Fibroblast of skin of right biceps (primary cell): ENCODE measurements at places on chromosomes 5 and 9.

DNA sequence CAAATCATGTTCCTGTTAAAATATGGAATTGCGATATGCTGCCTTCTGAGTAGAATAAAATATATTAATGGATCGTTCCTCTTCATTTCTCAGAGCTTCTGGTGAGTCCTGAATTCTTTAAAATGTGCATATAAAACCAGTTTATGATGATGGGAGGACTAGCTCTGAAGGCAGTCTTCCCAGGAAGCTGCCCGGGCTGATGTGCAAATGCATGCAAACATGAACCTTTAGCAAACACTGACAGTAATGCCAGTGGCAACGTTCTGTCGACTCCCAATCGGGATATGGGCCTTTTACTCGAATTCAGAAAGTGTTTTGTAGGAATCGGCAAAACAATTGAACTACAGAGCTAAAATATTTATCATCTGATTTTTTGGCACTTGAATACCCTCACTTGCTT, 93.6 kb downstream of the TLE4 start:
- DNase-seq: no peak

DNA sequence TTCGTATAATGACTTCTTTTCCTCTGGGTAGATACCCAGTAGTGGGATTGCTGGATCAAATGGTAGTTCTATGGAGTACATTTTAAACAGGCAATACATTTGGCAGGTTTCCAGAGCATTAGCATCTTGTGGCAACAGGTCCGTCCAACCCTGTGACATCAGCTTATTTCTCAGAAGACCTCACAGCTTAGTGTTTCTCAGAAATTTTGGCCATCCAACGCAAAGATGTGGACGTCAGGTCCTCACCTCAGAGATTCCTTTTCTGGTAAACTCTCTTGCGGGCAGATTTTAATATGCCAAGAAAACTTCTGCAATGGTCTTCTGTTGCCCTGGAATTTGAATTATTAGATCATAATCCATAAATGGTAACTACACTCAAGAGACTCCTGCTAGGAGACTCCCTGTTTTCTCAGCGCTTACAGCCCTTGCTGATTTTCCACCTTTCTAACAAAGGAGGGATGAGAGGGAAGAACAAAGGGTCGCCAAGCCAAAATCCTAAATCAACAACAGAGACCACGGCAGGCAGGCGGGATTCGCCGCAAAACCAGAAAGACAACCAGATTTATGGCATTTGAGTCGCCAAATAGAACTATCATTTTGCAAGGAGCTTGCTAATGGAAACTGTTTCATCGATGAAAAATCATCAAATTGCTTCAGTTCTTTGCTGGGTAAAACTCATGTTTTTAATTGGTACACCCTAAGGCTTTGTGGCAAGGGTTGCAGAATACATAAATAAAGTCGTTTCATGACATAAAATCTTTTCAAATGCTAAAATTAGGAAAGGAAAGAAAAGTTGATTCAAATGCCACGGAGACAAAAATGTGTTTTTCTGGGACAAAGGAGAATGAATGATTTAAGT, 34.1 kb upstream of the PLPP1 start:
- DNase-seq: peak; percentile 52

- DNase-seq: peak; percentile 63
Measured at GRCh38 chr9:78026947-78027346, 4.7 kb downstream of the GNAQ start.

DNA sequence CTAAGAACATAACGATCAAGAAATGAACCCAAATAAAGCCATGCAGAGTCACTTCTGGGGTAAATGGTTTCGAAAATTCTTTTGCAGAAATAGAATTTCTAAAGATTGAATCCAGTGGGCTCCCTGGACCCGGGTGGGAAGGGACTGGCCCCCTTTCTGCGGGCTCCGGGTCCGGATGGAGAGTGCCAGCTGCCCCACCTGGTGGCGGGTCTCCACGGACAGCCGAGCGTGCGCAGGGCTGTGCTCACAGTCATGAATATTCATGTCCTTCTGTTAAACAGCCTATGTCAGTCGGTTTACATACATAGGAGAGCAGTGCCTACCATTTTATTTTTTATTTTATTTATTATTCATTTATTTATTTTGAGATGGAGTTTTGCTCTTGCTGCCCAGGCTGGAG, 4.7 kb upstream of the PPP1R26 start:
- DNase-seq: no peak

- DNase-seq: peak; percentile 44
Measured at GRCh38 chr9:88322906-88323566, 65.2 kb upstream of the SPIN1 start.

DNA sequence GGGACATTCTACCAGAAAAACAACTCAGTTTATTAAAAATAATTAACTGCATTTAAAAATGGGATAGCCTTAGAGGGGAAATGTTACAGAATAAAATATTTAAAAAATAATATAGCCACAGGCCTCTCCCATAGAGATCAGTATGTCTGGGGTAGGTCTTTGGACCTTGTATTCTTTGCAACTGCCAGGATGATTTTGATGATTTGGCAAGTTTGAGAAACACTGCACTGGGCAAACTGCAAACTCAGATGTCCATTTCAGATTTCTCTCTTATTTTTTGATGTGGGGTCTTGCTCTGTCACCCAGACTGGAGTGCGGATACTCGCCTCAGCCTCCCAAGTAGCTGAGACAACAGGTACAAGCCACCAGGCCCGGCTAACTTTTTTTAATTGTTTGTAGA, 24.9 kb upstream of the CCNO start:
- no peak for DNase-seq

DNA sequence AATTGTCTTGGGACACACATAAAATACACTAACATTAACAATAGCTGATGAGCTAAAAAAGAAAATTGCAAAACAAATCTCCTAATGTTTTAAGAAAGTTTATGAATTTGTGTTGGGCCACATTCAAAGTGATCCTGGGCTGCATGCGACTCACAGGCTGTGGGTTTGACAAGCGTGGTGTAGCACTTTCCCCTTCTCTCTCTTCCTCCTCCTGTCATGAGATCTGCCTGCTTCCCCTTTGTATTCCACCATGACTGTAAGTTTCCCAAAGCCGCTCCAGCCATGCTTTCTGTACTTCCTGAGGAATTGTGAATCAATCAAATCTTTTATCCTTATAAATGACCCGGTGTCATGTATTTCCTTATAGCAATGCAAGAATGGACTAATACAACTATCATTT, 178.0 kb downstream of the TLR4 start:
- no peak for DNase-seq

- no peak for DNase-seq
Measured at GRCh38 chr9:21412107-21412506, 3.2 kb downstream of the IFNA8 start.

DNA sequence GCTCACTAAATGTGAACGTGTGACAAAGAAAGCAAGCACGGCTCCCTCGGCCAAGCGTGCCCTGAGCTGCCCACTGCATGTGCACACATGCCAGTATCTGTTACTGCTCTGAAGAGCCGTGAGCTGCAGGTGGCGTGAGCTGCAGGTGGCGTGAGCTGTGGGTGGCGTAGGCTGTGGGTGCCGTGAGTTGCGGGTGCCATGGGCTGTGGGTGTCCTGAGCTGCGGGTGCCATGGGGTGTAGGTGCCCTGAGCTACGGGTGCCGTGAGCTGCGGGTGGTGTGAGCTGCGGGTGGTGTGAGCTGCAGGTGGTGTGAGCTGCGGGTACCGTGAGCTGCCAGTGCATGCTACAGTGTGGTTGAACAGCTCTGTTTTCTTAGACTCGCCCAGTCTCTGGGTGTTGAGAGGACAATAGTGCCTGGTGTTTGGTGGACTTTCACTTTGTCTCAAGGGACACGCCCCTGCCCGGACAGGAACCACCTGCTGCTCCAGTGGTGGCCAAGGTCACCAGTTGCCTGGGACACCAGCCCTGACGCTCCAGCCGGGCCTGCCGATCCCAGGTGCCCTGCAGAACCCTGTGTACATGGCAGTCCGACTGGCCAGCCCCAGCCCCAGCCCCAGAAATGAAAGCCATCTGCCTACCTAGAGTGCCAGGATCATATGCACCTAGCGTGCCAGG, 6.7 kb downstream of the CCDC187 start:
- DNase-seq: no peak

DNA sequence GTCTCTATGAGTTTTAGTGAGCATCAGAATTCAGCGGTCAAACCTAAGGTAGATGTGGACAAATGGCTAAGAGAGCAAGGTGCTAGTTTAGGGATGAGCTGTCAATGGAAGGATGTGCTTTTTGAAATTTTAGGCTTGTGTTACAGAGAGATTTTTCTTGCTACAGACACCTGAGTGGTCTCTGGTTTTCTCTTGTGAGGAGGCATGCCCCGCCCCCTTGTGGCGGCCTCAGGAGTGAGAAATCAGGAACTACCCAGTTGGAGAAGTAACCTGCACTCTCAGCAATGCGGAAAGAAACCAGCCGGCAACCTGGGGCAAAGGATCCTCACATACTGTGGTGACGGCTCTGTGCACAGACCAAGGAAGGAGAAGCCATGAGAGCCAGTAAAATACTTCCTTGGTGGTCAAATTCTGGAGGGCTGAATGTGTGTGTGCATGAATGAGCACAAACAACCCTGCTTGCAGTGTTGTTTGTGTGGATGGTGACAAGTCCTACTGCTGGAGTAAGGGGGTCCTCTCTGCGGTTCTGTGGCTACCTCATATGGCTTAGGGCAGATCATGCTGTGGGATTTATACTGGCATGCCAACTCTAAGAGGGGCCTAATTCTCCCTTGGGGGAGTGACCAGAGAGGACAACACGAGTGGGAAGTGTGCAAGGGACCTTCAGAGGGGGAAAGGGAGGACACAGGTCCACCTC, 16.7 kb upstream of the HSD17B4 start:
- peak; percentile 30 for DNase-seq

DNA sequence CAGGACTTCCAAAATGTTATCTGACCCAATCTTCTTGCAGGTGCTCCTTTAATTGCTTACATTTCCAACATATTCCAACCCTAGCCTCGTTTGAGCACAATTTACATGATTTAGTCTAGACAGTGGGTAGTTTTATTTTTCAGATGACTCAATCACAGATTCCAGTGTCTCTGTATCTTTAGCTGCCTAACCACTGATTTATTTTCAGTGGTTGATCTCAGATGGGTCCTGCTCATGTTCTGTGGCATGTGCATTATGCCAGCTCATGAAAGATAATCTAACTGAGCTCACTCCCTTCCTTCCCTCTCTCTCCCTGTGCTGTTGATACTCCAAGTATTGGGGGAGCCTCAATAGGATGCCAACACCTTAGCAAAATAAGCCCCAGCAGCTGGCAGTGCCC, 106.1 kb upstream of the ICE1 start:
- peak; percentile 59 for DNase-seq

GRCh38 chr5:87432460-87432859, 19.7 kb upstream of the CCNH start:
- no peak for DNase-seq

DNA sequence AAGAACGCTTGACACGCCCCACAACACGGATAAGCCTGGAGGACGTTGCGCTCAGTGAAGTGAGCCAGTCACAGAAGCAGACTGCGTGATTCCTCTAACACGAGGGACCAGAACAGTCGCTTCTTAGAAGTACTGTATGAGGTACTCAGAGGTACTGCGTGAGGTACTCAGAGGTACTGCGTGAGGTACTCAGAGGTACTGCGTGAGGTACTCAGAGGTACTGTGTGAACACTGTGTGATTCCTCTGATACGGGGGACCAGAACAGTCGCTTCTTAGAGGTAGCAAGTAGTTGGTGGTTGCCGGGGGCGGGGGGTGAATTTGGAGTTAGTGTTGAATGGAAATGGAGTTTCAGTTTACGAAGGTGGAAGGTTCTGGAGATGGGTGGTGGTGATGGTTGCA, 5.8 kb downstream of the NDUFS6 start:
- DNase-seq: no peak

DNA sequence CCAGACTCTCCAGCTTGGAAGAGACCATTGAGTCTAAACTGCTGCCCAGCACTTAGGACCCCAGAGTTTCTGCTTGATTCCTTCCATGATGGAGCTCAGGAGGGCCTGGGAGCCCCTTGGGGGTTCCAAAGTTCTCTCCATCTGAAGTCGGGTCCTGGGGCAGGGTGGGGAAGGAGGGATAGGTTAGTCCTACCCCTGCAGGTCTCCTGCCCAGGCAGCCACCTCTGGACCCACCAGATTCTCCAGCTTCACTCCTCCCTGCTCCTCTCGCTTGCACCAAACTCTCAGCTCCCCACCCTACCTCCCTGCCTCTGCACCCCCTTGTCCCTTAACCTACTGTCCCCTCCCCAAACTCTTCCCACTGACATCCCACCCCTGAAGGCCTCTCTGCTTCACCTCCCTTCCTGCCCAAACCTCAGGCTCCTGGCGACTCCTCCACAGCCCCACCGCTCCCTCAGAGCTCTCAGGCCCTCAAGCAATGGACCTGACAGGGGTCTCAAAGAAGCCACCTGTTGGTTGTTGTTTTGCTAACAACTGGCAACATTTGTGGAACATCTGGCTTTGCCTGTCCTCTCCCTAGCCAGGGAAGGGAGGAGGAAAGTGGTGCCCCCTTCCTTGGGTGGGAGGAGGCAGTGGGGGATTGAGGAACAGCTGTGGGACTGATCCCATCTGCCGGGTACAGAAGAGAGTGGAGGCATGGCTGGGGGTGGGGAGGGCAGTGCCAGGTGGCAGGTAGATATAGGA, 137.5 kb downstream of the RGS3 start:
- no peak for DNase-seq

DNA sequence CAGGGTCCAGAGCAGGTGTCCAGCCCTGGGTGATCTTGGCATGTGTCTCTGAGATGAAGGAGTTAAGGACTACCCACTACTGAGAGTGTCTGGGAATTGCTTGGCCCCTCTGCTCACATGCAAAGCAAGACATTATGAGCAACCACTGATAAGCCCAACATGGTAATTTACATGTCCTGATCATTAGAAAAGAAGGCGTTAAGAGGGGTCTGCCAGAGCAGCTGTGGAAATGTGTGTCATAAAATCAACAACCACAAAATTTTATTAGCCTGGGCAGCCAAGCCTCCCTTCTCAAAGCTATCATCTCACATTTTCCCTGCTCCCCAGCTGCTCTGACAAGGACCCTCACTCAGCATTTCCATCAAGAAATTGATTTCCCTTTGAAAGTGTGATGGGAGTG, 351.0 kb downstream of the SPOCK1 start:
- DNase-seq: peak; percentile 27

DNA sequence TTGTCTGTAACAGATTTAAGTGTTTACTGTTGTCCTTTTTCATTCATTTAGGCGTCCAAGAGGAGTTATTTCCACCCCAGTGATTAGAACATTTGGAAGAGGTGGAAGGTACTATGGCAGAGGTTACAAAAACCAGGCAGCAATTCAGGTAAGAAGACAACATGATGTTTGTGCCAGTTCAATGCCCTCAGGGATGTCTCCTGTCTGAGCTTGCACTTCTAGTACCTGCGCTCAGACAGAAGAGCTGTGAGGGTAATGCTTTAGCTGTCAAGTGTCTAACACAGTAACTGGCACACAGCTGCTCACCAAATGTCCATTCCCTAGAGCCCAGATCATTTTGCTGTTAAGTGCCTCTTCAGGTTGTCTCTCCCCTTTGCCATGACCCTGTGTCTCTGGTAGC, 14.2 kb upstream of the PHF2 start:
- no peak for DNase-seq

DNA sequence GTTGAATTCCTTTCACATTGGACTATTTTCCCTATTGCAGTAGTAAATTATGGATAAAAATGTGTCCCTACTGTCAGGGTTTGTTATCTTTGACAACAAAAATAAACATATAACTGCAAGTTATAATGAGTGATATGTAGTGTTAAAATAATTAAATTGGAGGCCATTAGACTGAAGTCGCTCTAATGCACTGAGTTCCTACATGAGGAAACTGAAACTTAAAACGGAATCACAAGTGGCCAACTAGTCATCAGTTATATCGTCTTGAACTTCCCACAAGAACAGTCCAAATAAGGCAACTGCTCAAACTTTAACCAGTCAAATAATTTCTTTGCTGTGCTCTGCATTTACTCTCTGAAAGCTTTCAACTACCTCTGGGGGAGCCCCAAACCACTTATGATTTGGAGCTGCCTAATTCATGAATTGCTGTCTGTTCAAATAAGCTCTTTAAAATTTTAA, 2.1 kb upstream of the IFT74 start:
- DNase-seq: no peak
